Fibroblast of lung (primary cell): ENCODE measurements at places on chromosomes 6 and 20. TPM values are rescaled to one million over a fixed set of nuclear protein-coding genes. Genes with fewer than 3 reads are reported as not detected.

The C6orf15 gene
- not detected in 2 replicates for polyA plus RNA-seq

The IPCEF1 gene
- 0.03 and 0.46 TPM in 2 replicates for polyA plus RNA-seq

The C6orf52 gene
- polyA plus RNA-seq = 0.26 and 1.1 TPM in 2 replicates

The TFAP2C gene
- polyA plus RNA-seq = 0.24 and 0.39 TPM in 2 replicates

The MAPK13 gene
- polyA plus RNA-seq = 3.0 and 6.8 TPM in 2 replicates

The TRIM31 gene
- polyA plus RNA-seq = not detected in 2 replicates

The DBNDD2 gene
- polyA plus RNA-seq = 28.1 and 51.8 TPM in 2 replicates

The CLIC5 gene
- 0.03 TPM in 1 of 2 replicates, not detected in the other for polyA plus RNA-seq

The MUC22 gene
- polyA plus RNA-seq = not detected in 2 replicates

The DEFB113 gene
- polyA plus RNA-seq = not detected in 2 replicates

The RSPH9 gene
- 0.50 and 0.87 TPM in 2 replicates for polyA plus RNA-seq

The CDSN gene
- not detected in 2 replicates for polyA plus RNA-seq

The OXT gene
- not detected in 2 replicates for polyA plus RNA-seq

The CD24 gene
- polyA plus RNA-seq = 0.19 and 0.69 TPM in 2 replicates

The CHRNA4 gene
- not detected in 2 replicates for polyA plus RNA-seq

The PROKR2 gene
- polyA plus RNA-seq = not detected in 2 replicates
